ENCODE measurements at places on chromosomes 1 and 21.

- peak; percentile 60 for DNase-seq
These were observed 275.8 kb downstream of the TGFB2 start for GRCh38 chr1:218620956-218621355.

DNA sequence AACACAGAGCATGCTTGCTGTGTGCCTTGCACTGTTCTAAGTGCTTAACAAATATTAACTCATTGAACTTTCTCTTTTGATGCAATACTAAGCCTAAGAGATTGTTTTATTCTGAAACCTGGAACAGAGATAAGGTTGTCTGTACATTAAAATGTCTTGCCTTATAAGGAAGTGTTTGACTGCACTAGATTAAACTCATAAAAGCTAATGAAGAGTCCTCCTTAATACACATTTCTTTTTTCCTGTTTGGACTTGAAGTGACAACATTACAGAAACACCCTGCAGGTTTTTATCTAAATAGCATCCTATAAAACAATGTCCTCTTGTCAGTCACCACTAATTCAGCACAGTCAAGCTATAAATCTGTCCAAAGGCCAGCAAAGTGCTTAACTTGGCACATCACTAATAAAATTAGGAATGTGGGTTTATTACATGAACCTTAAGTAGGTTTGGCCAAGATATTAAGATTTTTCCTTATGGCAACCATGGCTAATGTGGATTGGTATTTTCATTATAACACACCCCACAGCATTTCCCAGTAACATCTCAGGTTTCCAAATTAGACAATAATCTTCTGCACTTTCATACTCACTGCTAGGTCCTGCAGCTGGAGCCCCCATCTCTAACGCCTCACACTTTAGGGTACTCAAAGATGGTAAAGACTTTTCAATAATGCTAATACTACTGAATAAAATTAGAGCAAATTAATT, 389.7 kb downstream of the LMO4 start:
- no peak for DNase-seq

DNA sequence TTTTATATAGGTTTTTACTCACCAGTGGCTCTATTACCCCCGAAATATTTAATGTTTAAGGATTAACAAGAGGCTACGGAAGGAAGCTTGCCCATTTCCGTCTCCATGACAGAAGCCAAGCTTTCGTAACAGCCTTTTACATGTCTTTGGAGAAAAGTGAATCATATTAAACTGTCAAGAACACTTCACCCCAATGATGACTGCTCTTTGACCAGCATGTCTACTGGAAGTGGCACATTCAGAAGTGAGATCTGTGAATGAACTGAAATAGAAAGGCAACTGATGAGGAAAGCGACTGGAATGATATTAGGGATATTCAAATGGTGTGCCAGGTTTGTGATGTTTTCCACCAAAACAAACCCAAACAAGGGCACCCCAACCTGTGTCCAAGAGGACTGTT, 8.5 kb upstream of the PRDM15 start:
- DNase-seq = no peak

DNA sequence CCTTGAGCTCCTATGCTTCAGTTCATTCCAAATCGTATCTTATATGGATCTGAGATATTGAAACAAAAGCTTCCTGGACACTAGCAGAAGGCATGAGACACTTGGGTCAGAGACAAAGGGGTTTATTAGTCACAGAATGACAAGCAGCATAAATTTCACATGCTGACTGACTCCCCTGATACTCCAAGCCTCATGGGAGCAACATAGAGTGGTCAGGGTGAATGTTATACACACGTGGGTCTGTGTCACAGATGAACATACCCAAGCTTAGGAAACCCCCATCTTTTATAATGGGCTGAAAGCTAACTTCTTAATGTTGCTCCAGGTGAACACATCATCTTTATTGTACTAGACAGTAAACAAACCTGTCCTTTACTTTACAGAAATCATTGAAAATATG, 599.9 kb upstream of the RGS18 start:
- no peak for DNase-seq

DNA sequence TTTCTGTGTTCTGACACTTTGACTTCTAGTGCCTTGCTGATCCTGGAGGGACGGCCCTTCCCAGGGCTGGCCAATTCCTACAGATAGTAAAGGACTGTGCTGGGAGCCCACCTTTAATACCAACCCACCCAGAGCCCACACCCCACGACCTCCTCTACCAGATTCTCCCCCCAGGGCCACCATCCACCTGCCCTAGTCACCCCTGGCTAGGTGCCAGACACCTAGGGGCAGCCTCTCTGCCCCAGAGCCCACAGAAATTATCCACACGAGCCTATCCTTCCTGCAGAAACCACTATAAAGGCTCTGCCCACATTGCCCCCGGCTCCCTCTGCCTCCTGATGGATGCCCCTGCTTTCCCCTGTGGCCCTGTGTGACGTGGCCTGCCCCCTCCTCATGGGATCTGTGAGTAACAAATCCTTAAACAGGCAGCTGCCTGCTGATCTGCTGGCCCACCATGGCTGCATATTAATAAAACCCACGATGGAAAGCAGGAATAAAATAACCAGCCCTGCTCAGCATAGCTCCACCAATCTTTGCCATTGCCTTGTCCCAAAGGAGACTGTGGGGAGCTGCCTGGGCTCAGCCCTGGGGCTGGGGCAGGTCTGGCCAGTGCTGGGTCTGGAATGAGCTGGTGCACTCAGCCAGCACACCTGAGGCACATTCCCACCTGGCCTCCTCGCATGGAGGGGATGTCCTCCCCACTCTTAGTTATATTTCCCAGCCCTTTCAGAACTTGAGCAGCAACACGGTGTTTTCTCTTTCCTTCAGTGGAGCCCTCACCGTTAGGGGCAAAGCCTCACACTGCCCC, 488.5 kb downstream of the NPHP4 start:
- no peak for DNase-seq

DNA sequence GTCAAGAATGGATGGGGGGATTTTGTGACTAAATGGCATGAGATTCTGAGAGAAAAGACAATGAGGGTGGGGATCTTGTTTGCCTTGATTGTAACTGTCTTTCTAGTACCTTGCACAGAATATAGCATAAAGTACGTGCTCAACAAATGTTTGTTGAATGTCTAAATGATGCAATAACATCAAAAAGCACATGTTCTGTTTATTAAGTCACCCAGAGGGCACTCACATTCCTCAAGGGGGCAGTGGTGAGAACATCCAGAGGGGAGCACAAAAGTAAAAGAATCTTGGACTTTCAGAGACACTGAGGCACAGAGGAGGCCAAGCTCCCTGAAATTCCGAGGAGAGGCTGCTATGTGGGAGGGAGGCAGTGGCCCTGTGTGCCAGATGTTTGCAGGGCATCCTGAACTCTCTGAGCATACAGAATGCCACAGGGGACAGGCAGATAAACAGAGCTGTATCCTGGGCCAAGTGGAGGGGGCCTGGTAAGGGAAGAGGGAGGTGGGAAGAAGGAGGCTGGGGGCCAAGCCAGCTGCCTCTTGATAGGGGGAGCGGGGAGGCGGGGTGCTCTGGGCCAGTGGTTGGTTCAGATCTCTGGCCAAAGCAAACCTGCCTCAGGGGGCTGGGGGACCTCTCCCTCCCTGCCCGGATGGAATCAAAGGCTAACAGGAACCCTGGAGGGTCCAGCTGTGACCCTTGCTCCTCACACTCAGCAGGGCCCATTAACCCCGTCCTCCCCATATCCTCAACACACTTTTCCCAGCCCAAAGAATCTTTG, 6.5 kb upstream of the ATP1A2 start:
- peak; percentile 66 for DNase-seq

DNA sequence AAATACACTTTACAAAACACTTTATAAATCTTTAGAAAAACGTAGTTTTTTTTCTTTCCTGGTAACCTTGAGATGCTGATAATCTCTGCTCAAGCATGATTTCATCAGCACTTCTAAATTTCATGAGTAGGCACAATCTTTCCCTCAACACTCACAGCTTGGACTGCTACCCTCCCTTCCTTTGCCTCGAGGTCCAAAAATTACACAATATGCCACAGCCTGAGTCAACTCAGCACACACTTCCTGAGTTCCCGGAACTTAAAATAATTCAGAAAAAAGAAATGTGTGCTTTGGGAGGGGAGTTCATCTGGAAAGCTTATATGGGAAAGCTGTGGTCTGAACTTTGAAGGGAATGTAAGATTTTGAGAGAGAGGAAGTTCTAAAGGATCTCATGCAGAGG, 5.9 kb downstream of the CLCA2 start:
- peak; percentile 96 for DNase-seq

DNA sequence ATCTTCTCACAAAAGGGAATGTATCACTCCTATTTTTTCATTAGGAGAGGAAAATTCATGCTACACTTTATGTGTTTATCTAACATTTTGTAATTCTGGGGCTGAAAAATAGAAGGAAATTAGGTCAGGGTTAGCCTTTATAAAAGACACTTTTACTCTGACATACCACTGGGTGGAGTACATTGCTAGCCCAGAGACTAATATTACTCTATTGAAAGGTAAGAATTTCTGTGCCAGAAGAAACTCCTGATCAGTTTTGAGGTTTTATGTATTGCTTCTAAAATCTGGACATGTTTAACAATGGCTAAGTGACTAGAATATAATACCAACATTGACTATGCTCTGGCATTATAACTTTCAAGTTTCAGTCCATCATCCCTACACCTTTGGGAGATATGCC, 724.6 kb downstream of the USP25 start:
- DNase-seq = peak; percentile 37

- no peak for DNase-seq
These were observed 223.1 kb upstream of the PKN2 start for GRCh38 chr1:88461007-88461406.

- no peak for DNase-seq
These were observed 25.7 kb downstream of the MYOG start for GRCh38 chr1:203060115-203060514.

Data from fibroblast of mammary gland (primary cell).